Activated CD8-positive, alpha-beta T cell treated with anti-CD3 and anti-CD28 coated beads, Interleukin-2, amount 10 ng/mL, durations not matched to agents 7 days and 5 days (primary cell): ENCODE measurements at places on chromosomes 4 and X.

GRCh38 chrX:115940348-115940747 is 230.2 kb upstream of the AGTR2 start:
- no peaks in the 10 kb centered on the region for H3K4me1 ChIP-seq
- no peak overlapping the region for H3K27ac ChIP-seq
- H3K27me3 ChIP-seq: no peaks in the 10 kb centered on the region
- no peak for DNase-seq
- no peaks in the 10 kb centered on the region for H3K36me3 ChIP-seq
- no peak overlapping the region for H3K4me3 ChIP-seq

- DNase-seq: no peak
- no peak overlapping the region for H3K4me3 ChIP-seq
- no peaks in the 10 kb centered on the region for H3K4me1 ChIP-seq
Observed at GRCh38 chr4:5976921-5977320, 41.3 kb downstream of the C4orf50 start.

DNA sequence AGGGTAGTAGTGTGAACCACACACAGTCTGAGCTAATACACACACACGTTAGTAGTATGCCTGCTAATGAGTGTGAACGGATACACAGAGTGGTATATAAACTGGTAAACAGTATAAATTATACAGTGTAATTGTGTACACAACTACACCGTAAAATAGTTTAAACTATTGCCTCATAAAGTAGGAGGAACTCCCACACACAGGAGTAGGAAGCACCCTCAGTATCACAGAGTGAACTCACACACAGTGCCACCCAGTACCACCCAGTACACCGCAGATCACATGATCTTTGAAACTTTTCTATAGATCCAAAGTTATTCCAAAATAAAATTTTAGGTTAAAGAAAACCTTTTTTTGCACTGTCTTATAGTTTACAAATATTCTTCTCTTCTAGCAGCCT is 275.1 kb downstream of the ADGRA3 start:
- H3K4me1 ChIP-seq: peaks cover 30% of the 10 kb centered on the region
- peak overlapping the region; percentile 48 for H3K27ac ChIP-seq
- H3K36me3 ChIP-seq: peaks cover 2% of the 10 kb centered on the region
- no peak overlapping the region for H3K4me3 ChIP-seq
- no peak for DNase-seq

- H3K27ac ChIP-seq: no peak overlapping the region
Observed at GRCh38 chrX:146854281-146854680, 39.7 kb upstream of the CXorf51A start.

DNA sequence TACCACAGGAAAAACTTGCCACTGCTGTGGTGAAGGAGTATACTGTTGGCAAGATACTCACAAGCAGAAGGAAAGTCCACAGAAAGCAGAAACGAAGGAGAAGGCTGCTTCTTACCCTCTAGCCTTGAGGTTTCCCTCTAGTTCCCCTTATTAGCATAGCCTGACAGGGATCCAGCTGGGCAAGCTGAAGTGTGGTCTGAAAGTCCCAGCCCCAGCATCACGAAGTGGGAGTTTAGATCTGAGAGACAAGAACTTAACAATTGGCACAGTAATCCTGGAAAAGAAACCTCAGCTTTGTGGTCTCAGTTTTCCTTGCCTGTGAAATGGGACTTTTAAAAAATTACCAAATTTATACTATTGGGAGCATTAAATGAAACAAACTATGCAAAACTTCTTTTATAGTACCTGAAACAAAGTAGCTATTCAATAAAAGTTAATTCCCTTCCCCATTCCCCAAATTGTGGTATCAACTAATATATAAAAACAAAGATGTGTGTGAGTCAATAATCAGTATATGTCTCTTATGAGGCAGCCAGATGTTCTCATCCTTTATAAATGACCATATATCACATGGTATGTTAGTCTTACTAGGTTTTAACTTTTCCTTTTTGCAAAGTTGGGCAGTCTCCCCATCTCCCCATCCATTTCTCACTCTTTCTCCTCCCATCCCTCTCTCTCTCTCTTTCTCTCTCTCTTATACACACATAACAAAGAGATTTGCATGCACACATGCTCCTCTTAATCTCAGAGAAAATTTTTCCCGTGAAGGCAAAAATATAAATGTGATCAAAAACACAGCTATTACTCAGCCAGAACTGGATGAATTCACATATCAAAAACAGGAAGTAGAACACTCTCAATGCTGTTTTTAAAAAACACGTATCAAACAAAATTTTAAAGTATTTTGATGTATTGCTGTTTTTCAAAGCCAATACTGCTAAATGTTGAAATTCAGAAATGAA is 57.8 kb downstream of the SCFD2 start:
- no peak overlapping the region for H3K27ac ChIP-seq
- no peaks in the 10 kb centered on the region for H3K27me3 ChIP-seq
- no peak overlapping the region for H3K4me3 ChIP-seq
- no peak for DNase-seq
- peaks cover 41% of the 10 kb centered on the region for H3K36me3 ChIP-seq
- no peaks in the 10 kb centered on the region for H3K4me1 ChIP-seq

DNA sequence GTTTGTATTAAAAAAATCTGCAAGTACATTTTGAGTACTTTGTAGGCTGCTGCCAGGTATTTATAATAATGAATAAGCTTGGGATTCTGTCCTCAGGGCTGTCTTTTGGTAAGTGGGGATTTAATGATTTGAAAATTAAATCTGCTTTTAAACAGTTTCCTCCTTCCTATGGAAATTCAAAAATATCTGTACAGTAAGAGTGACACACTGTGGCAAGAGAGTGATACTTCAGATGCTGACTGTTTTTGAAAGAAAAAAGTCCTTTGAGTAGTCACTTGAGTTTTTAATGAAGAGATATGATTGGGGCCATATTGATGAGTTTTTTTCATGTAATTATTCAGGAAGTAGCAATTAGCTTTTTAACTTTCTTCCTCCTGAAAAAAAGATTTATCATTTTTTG is 49.2 kb downstream of the SMARCAD1 start:
- DNase-seq: no peak
- H3K27me3 ChIP-seq: no peaks in the 10 kb centered on the region
- H3K36me3 ChIP-seq: peaks cover 29% of the 10 kb centered on the region
- no peaks in the 10 kb centered on the region for H3K4me1 ChIP-seq
- no peak overlapping the region for H3K27ac ChIP-seq

- H3K4me3 ChIP-seq: no peak overlapping the region
- H3K27me3 ChIP-seq: no peaks in the 10 kb centered on the region
- H3K27ac ChIP-seq: no peak overlapping the region
- no peaks in the 10 kb centered on the region for H3K36me3 ChIP-seq
- H3K4me1 ChIP-seq: no peaks in the 10 kb centered on the region
Observed at GRCh38 chr4:25439918-25440477, 62.9 kb downstream of the ANAPC4 start.

GRCh38 chrX:54063361-54063760 is 19.1 kb upstream of the PHF8 start:
- no peak overlapping the region for H3K27ac ChIP-seq
- DNase-seq: no peak
- H3K4me1 ChIP-seq: no peaks in the 10 kb centered on the region
- no peaks in the 10 kb centered on the region for H3K36me3 ChIP-seq
- no peak overlapping the region for H3K4me3 ChIP-seq

DNA sequence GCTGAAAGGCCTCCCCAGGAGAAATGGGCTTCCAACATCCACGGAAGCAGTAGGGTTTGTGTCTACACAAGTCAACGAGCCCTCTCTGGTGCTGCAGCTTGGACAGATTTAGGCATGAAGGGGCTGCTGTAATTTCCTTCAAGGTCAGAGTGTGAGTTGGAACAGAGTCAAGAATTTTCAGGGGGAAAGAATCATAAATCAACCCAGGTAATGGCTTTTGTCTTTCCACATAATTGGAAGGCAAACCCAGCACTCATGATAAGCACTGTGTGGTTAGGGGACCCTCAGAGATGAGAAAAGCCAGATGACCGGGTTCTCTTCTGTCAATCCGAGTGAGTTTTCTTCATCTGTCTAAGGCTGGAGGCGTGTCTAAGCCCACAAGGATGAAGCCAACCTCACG is 78.6 kb upstream of the MXRA5 start:
- no peaks in the 10 kb centered on the region for H3K36me3 ChIP-seq
- no peaks in the 10 kb centered on the region for H3K4me1 ChIP-seq
- no peaks in the 10 kb centered on the region for H3K27me3 ChIP-seq
- DNase-seq: no peak

DNA sequence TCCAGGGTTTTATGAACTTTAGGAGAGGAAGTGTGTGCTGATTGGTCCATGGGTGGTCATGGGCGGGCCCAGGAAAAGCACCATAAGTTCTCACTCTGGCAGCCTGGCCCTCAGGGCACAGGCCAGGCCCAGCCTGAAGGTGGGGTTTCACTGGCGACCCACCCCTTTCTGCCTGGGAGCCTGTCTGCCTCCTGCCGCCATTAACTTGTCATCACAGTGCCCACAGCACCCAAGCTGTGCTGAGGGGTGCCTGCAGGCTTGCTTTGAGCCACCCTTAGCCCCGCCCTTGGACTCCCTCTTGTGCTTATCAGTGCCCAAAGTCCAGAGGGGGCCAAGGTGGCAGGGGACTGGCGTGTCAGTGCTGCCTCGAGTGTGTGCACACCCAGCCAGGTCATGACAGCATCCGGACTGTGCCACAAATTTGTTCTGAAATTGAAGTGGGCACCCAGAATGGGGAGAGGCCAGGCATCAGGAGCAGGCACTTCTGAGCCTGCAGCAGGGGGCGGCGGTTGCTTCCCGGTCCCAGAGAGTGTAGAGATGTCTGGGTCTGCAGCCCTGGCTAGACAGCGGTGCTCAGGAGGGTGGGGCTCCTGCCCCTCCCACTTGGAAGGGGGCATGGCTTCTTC is 455.6 kb downstream of the TMA16 start:
- no peak overlapping the region for H3K4me3 ChIP-seq
- H3K27me3 ChIP-seq: no peaks in the 10 kb centered on the region
- H3K4me1 ChIP-seq: no peaks in the 10 kb centered on the region
- no peaks in the 10 kb centered on the region for H3K36me3 ChIP-seq
- no peak overlapping the region for H3K27ac ChIP-seq

DNA sequence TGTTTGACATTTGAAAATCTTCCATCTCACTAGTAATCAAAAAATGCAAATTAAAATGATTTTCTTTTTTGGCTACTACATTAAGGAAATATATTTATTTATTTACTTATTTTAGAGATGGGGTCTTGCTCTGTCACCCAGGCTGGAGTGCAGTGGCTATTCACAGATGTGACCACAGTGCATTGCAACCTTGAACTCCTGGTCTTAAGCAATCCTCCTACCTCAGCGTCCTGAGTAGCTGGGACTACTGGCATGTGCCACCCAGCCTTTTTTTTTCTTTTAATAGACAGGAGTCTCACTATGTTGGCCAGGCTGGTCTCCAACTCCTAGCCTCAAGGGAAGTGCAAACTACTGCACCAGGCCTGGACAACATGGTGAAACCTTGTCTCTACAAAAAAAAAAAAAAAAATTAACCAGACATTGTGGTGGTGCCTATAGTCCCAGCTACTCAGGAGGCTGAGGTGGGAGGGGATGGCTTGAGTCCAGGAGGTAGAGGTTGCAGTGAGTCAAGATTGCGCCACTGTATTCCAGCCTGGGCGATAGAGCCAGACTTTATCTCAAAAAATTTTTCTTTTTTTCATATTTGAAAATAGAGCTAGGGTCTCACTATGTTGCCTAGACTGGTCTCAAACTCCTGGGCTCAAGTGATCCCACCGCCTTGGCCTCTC is 4.4 kb upstream of the SMIM14 start:
- H3K36me3 ChIP-seq: no peaks in the 10 kb centered on the region
- H3K4me3 ChIP-seq: no peak overlapping the region
- DNase-seq: no peak
- no peaks in the 10 kb centered on the region for H3K27me3 ChIP-seq
- no peak overlapping the region for H3K27ac ChIP-seq

- H3K4me3 ChIP-seq: no peak overlapping the region
- no peaks in the 10 kb centered on the region for H3K36me3 ChIP-seq
- no peak for DNase-seq
- H3K27ac ChIP-seq: no peak overlapping the region
- no peaks in the 10 kb centered on the region for H3K4me1 ChIP-seq
- H3K27me3 ChIP-seq: no peaks in the 10 kb centered on the region
Observed at GRCh38 chrX:32289356-32289755, 922.0 kb downstream of the DMD start.

- no peak overlapping the region for H3K4me3 ChIP-seq
- no peak for DNase-seq
- H3K27me3 ChIP-seq: no peaks in the 10 kb centered on the region
- H3K27ac ChIP-seq: no peak overlapping the region
- H3K4me1 ChIP-seq: no peaks in the 10 kb centered on the region
Observed at GRCh38 chr4:163568843-163569242, 74.4 kb downstream of the TMA16 start.
